ENCODE measurements at places on chromosomes 12 and 14.

DNA sequence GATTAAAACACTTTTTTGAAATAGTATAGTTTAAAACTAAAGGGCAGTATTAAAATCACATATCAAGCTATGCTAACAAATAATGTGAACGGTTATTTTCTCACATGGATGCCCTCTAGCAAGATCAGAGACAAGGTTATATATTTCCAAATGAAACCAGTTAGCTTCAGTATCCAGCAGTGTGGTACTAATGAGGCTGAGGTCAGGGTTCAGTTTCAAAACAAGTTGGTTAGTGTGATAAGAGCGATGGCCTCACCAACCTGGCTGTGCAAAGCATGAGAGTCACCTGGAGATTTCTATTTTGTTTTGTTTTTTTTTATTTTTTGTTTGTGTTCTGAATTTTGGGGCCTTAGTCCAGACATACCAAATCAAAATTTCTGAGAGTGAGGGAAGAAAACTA is 352.2 kb upstream of the KITLG start:
- no peaks in the 10 kb centered on the region for H3K4me1 ChIP-seq
- H3K27ac ChIP-seq: no peak overlapping the region
- H3K27me3 ChIP-seq: no peaks in the 10 kb centered on the region
- no peak overlapping the region for H3K4me3 ChIP-seq

DNA sequence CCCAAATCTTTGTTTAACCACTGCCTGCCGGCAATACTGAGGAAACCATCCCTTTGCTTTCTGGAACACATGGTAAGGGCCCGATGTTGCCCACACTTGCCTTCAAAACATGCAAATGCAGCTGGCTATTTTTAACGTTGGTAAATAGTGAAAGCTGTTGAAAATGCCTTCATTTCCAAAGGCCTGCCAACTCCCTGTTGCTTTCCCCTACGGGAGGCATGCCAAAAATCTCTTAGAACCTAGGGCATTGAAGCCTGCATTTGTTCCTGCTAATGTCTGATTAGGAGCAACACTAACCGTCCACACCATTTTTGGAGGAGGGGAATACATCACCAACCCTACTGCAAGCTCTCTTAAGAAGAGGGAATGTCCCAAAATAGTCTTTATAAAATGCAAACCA is 152.6 kb upstream of the NOS1 start:
- no peak overlapping the region for H3K4me3 ChIP-seq
- no peak overlapping the region for H3K27ac ChIP-seq
- H3K27me3 ChIP-seq: no peaks in the 10 kb centered on the region
- peaks cover 2% of the 10 kb centered on the region for H3K4me1 ChIP-seq

- no peak overlapping the region for H3K27ac ChIP-seq
- H3K4me1 ChIP-seq: no peaks in the 10 kb centered on the region
- H3K36me3 ChIP-seq: peaks cover 8% of the 10 kb centered on the region
- no peak for DNase-seq
- H3K27me3 ChIP-seq: no peaks in the 10 kb centered on the region
These were observed 8.7 kb downstream of the POLE2 start for GRCh38 chr14:49679271-49679670.

GRCh38 chr14:95305145-95305544 is 14.6 kb downstream of the CLMN start:
- H3K36me3 ChIP-seq: no peaks in the 10 kb centered on the region
- no peak for DNase-seq
- H3K27me3 ChIP-seq: no peaks in the 10 kb centered on the region
- H3K4me1 ChIP-seq: 0 out of 2 replicates have a peak, but pooled peaks cover 2% of the 10 kb centered on the region
- no peak overlapping the region for H3K27ac ChIP-seq

DNA sequence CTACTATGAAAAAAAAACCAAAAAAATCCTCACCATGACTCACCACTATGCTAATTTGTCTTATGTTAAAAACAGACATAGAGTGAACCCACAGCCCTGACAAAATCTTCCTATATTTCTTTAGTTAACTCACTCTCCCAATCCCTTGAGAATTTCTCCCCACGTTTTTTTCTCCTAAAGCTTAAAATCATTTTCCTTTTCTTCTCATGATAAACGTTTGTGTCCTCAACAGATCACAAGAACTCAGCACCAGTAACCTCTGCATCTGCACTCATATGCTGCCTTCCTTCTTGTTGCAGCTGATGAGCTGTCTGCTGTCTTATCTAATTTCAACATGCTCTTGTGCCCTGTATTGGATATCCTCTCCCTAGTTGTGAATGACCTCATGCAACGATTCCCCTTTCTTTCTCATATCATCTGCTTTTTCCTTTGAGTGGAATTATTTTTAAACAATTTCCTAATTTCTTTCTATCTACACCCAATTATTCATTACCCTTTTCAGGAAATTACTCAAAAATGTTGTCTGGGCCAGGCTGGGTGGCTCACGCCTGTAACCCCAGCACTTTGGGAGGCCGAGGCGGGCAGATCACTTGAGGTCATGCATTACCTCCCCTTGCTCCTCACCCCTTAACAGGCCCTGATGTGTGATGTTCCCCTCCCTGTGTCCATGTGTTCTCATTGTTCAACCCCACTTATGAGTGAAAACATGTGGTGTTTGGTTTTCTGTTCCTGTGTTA is 427.5 kb upstream of the MGAT4C start:
- H3K27ac ChIP-seq: no peak overlapping the region
- no peaks in the 10 kb centered on the region for H3K27me3 ChIP-seq

Data from iPS DF 6.9 (cell line).